ENCODE measurements at places on chromosomes 13 and 19.

DNA sequence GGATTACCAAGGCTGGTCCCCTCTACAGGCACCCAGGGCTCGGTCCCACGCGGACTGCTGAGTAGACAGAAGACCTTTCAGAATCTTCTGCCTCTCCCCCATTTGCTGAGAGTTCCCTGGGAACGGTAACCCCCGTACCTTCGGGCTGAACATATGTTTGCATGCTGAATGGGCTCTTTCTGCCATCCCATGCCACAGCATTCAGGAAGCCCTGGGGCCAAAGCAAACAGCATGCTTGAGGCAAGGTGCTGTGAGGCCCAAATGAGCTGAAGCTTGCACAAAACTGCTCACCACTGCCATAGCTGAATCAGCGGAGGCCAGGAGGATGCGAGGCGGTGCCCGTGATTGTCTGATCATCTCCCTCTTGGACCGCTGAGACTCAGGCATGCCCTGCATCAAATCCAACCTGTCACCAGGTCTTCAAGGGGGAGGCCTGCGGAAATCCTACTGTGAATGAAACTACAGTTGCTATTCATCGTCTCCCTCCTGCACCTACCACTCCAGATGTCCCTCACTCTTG, 16.3 kb upstream of the C19orf12 start:
- DNase-seq = no peak

- DNase-seq = no peak
These were observed 11.8 kb upstream of the ERFL start for GRCh38 chr19:41939861-41940730.

- DNase-seq = no peak
These were observed 217.5 kb downstream of the TEX29 start for GRCh38 chr13:111537843-111538499.

DNA sequence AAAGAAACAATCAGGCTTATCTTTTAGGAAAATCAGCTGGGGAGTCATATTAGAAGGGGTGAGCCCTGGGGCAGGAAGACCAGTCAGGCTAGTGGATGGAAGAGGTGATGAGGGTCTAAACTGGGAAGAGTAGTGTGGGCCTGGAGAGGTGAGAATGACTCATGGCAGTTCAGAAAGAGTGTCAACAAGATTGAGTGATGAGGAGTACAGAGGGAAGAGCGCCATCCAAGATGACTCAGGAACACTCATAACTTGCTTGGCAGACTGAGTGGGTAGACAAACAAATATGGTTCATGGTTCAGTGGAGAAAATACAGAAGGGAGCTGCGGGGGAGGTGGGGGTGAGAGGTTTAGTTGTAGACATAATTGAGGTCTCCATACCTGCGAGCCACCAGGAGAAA, 17.3 kb upstream of the CLDN10 start:
- no peak for DNase-seq

DNA sequence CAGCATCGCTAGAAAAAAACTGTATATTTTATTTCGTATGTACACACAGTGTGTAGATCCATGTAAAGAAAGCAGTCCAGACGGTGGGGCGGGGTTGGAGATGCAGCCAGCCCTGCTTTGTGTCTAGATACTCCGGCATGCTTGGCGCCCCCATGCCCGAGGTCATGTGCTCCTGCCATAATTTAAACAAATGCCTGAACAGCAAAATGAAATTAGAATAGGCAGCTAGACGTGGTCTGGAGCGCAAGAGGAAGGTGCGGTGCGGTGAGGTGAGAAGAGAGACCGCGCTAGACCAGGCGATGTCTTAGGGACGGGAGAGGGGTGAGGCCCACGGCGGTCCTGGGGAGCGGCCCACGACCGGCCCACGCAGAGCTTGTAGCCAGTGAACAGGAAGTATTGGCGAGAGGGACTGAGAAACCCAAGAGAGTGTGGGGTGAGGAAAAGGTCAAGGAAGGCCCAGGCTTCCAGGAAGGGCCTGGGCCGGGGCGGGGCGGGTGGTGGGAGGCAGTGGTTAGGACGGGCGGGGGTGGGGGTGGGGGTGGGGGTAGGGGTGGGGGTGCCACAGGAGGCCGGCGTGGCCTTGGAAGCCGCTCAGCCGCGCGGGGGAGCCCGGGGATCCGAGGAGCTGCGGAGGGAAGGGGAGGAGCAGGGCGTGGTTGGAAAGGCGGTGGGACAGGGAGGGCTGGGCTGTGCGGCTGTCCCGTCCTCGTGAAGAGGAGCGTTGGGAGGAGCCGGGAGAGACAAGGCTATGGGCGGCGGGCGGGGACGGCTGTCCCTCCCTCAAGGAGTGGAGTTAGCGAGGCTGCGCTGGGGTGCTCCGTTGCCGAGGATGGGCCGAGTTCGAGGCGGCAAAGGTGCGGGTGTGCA, 254.7 kb upstream of the SGCG start:
- DNase-seq = no peak

DNA sequence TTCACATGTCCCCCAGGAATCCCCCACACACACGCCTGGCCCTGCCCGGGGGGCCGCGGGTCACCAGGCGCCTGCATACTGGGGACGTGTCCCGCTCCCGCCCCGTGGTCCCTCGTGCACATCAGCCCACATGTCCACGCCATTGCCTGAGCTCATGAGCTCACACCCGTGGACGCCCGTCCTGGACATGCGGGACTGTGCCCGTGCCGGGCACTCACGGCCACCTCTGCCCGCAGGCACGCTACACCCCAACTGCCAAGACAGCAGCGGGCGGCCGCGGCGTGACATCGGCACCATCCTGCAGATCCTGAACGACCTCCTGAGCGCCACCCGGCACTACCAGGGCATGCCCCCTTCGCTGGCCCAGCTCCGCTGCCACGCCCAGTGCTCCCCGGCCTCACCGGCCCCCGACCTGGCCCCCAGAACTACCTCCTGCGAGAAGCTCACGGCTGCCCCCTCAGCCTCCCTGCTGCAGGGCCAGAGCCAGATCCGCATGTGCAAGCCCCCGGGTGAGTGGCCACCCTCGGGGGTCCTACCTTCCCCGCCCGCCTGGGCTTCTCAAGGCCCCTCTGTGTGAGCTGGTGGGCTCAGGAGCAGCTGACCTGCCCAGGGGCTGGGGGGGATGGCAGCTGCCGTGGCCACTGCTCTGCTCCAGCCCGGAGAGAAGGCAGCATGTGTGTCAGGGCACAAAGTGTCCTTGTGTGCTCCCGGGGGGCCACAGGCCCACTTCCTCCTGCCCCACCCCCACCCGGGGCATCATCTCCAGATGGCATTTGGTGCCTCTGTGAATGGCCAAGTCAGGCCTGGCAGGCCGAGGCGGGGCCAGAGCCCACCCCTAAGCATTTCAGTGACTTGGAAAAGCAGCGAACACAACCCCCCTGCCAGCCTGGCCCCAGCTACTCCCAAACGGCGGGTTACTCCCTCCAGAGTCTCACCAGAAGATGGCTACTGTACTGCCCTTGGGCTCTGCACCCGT, 7.1 kb downstream of the MIDN start:
- DNase-seq = no peak

GRCh38 chr19:7265963-7266362, 28.3 kb downstream of the INSR start:
- no peak for DNase-seq

DNA sequence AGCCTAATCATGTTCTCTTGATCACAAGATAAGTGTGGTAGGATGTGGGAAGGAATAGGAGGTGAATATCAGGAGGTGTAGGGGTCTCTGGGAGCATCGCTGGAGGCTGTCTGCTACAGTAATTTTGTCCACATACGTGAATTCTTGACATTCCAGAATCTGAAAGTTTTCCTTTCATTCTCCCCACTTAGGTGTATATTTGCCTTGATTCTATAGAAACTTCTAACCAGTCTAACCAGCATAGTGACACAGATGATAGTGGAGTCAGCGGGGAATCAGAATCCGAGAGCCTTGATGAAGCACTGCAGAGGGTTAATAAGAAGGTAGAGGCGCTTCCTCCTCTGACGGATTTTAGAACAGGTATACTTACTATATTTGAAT, 106.4 kb downstream of the RNF17 start:
- no peak for DNase-seq

- DNase-seq = no peak
These were observed 21.7 kb downstream of the ZBTB7A start for GRCh38 chr19:4044990-4045465.

- no peak for DNase-seq
These were observed 1.6 kb downstream of the GPR4 start for GRCh38 chr19:45600340-45600885.

DNA sequence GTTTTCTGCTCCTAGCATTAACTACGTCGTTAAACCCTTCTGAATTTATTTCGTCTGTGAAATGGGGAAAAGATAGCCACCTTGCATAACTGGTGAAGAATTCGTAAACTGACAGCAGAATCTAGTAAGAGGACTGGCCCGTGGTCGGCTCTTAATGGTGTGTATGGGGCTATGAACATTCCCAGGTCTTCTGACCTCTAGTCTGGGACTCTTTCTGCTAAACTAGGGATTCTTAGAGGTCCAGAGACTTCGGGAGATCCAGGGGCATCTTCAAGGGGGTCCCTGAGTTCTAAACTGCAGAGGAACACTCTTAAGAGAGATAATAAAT, 231.1 kb upstream of the SERP2 start:
- no peak for DNase-seq

GRCh38 chr13:110286833-110287819, 19.8 kb downstream of the COL4A1 start:
- no peak for DNase-seq

DNA sequence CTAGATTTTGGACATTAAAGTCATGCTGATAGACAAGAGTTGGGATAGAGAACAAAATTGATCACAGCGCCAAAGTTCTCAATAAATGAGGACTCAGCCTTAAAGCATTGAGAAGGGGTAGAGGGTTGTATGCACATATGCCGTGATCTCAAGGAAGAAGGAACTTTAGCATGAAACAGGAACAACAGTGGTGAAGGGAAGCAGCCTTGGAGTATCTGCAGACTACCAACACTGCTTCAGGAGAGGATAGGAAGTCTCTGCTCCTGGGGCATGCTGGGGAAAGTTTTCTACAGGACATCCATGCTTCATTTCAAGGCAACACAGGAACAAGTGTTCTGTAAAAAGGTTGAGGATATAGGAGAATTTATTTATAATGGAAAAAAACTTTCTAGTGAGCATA, 111.9 kb upstream of the MLNR start:
- DNase-seq = no peak

- no peak for DNase-seq
These were observed 29.2 kb downstream of the COG6 start for GRCh38 chr13:39684531-39685137.

- no peak for DNase-seq
These were observed 904.2 kb upstream of the MIR17HG start for GRCh38 chr13:90443268-90443667.

Measured in stimulated activated CD4-positive, alpha-beta T cell treated with anti-CD3 and anti-CD28 coated beads, Interleukin-1b, Interleukin-23, amount 100 ng/mL, for 1 hour (primary cell).